Iris pigment epithelial cell (primary cell): ENCODE measurements at places on chromosomes 13 and 19.
A peak's percentile ranks its signal among the peaks of the same experiment; 100 is the strongest.

DNA sequence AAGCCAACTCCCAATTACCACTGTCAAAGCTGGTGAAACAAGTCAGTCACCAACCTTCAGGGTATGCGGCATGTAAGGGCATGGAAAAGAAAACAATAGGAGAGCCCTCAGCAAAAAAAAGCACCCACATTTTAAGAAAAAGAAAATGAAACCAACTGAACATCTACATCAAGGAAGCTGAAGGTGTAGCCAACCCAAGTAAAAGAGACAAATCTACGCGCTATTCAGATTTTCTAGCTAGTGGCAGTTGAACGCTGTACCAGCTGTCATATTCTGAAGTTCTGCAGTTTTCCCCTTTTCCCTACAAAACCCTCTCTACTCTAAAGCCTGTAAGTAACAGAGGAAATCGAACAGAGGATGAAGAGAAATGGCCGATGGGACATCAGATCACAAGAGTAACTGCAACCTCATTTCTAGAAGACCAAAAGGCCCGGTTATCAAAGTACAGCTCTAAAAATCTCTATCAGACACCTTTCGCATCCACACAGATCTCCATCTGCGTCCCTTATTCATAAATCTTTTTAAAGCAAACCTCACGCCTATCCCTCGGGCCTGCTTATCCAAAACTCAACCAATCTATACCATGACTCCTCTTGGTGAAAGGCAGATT is 1.4 kb downstream of the MYCBP2 start:
- no peak for DNase-seq

GRCh38 chr13:23557043-23557442 is 13.2 kb upstream of the TNFRSF19 start:
- no peak for DNase-seq

DNA sequence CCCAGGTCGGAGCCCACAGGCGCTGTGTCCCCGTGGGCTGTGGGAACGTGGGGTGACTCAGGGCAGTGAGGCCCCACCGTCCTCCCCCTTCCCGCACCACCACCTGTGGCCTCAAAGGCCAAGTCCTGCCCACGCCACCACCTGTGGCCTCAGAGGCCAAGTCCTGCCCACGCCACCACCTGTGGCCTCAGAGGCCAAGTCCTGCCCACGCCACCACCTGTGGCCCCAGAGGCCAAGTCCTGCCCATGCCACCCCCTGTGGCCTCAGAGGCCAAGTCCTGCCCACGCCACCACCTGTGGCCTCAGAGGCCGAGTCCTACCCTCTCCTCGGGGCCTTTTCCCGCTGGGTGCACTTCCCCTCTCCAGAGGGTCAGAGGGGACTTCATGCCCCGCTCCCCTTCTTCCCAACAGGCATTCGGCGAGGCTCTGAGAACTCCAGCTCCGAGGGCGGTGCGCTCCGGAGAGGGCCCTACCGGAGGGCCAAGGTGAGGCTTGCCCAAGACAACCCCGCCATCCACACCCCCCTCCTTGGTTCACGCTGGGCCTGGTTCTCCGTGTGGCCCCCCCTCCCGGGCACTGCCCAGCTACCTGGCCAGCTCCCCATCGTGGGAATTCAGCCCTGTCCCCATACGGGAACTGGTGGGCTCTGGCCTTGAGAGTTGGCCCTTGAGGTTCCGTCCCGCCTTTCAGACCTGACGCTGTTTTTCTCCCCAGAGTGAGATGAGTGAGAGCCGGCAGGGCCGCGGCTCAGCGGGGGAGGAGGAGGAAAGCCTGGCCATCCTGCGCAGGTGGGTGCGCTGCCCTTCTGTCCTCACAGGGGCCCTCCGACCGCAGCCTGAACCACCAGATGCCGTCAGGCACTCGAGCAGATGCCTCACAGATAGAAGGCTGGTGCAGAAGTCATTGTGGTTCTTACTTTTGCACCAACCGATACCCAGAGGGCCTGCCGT is 27.4 kb upstream of the F7 start:
- no peak for DNase-seq

DNA sequence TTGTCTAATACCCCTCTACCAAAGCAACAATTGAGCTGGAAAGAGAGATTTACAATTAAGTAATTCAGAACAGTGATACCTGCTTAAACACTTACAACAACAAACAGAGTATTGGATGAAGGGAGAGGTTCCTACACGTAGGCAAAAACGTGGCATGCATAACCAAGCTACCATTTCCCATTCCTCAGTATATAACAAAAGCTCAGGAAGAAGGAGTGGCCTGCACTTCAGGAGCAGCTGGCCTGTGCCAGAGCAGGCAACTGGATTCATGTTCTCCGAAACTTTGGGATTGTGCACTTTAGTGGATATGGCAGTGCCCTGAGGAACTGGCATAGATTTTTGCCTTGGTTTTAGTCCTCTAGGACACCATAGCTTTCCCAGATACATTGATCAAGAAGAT is 630.2 kb upstream of the PCDH9 start:
- DNase-seq: no peak

- DNase-seq: peak; percentile 50
These were observed 5.4 kb upstream of the PLAUR start for GRCh38 chr19:43675269-43675879.

DNA sequence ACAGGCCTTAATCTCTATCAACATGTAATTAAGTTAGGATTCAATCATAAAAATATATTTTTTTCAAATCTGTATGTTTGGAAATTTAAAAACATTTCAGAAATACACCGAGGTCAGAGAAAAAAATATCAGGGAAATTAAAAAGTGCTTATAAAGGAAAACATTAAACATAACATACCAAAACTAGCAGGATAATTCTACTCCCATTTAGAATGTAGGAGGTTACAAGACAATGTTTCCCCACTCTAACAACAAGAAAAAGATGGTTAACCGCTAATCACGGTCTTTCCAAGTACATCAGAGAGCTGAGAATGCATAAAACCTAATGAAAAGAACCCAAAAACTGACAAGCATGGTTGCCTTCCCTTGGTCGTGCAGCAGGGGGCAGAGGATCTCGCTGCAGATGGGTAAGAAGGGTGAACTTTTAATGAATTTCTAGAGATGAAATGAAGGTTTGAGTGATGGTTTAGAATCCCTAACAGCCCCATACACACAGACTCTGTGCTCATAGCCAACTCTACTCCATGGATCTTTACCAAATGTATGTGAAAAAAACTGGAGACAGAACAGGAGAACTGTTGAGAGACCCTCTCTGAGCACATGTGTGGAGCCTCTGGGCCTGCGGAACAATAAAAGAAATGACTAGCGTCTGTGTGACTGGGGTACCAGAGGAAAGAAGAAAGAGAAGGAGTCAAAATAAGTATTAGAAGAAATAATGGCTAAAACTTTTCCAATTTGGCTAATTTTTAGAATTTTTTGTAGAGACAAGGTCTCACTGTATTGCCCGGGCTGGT is 51.3 kb upstream of the LSM14A start:
- DNase-seq: peak; percentile 53

DNA sequence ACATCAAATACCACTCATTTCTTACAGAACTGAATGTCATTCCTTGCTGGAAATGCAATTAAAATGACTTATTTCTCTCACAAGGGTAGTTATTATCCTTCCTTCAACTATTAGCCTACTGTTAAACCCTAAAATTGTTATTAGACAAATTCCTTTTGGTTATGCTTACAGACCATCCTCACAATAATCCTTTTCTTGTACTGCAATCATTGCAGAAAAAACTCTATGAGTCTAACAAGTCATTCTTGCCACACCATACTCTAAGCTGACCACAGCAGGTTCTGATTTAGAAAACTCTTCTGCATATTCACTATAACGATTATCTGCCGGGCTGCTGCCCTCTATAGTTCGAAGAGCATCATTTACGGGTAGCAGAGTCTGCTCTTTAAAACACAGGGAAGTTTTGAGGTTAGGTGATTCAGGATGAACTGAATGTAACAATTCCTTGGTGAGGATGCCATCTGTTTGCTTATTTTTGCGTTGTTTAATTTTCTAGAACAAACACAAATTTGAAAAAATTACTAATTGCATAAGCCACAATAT is 38.2 kb downstream of the MTMR6 start:
- peak; percentile 69 for DNase-seq

DNA sequence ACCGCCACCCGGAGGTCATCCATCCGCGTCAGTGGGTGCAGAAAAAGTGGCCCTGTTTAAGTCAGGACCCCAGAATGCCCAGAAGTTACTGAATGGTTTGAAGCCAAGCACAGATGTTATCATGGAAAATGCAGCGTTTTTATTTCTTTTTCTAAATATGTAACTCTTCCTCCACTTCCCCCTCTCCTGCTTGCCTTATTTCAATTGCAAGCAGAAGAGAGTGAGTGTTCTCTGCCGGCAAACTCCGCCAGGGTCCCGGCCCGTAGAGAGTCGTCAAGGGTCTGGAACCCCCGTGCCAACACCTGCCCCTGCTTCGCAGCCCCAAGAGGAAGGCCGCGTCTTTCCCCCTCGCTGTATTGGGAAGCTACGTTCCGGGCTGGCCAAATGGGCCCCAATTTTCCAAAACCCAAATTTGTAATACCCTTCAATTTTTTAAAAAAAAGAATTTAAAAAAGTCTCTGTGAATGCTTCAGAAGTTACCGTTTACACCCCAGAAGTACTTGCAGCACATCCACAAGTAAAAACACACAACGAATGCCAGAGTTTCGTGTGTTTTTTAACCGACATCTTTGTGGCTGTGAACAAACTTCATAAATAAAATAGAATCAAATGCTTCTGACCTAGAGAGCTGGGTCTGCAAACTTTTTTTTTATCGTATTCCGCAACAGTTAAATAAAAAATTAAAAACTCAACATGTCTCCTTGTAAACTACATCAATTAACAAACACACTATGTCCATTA is 712 bp upstream of the PDX1 start:
- no peak for DNase-seq

DNA sequence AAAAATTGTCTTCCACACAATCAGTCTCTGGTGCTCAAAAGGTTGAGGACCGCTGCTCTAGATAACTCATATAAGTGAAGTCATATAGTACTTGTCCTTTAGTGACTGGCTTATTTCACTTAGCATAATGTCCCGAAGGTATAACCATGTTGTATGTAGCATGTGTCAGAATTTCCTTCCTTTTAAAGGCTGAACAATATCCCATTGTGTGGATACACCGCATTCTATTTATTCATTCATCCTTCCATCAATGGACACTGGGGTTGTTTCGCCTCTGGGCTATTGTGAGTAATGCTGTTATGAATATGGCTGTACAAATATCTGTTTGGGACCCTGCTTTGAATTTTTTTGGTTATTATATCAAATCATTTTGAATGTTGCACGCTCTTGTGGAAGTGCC is 4.6 kb upstream of the LYPD5 start:
- DNase-seq: no peak

- no peak for DNase-seq
These were observed 23.1 kb upstream of the CXCL17 start for GRCh38 chr19:42465827-42466280.

- DNase-seq: no peak
These were observed 463 bp upstream of the POMP start for GRCh38 chr13:28658539-28658795.

DNA sequence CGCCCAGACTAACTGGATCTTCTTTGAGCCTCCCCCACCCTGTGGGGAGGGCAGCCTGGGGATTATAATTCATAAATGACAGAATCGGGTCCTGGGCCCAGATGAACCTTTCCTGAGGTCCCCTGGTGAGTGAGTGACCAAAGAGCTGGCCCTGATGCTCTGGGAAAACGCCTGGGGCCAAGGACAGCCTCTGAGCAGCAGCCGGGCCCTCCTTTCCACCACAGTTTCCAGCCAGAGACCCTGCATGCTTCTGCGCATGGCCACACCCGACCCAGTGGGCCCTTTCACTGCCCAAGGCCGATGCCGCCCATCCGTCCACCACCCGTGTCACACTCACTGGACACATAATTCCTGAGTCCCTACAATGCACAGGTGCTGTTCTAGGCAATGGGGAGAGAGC is 43.6 kb upstream of the CCNE1 start:
- no peak for DNase-seq

GRCh38 chr19:40413291-40413845 is at the start of gene PRX:
TSS of gene PRX (minus strand) at chr19:40413378. CDS start at chr19:40407932, 5,446 bp downstream.
- no peak for DNase-seq

- DNase-seq: no peak
These were observed 29.1 kb upstream of the POP4 start for GRCh38 chr19:29576761-29577648.

DNA sequence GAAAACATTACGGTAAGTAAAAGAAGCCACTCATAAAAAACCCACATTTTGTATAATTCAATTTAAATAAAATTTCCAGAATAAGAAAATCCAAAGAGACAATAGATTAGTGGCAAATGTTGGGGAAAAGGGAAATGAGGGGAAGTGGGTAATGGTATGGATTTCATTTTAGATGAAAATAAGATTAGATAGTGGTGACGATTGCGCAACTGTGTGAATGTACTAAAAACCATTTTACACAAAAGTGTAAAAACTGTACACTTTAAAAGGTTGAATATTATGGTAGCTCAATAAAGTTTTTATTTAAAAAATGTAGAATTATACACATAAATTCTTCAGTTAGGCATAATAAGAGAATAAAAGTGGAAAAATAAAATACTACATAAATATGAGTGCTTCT is 3.7 kb downstream of the MBD3L1 start:
- no peak for DNase-seq

DNA sequence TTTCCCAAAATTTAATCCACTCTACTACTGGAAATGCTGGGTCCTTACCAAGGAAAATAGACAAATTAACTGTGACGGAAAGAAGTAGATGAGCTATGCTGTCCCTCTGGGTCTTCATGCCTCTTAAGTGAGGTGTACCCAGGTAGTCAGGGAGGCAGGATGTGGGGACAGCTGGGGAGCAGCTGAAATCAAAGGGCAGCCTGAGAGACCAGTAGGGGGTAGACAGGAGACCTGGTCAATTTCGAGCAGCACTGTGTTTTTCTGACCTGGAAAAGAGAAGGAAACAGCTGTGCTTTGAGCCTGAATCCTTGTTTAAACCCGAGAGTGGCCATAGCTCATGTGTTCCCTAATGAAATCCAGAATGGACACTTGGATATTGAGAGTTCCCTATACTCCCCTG is 587.3 kb downstream of the EFNB2 start:
- no peak for DNase-seq

- peak; percentile 37 for DNase-seq
These were observed 8.2 kb downstream of the REX1BD start for GRCh38 chr19:18596752-18597157.

GRCh38 chr13:26677156-26677555 is 83.4 kb downstream of the GPR12 start:
- DNase-seq: no peak

DNA sequence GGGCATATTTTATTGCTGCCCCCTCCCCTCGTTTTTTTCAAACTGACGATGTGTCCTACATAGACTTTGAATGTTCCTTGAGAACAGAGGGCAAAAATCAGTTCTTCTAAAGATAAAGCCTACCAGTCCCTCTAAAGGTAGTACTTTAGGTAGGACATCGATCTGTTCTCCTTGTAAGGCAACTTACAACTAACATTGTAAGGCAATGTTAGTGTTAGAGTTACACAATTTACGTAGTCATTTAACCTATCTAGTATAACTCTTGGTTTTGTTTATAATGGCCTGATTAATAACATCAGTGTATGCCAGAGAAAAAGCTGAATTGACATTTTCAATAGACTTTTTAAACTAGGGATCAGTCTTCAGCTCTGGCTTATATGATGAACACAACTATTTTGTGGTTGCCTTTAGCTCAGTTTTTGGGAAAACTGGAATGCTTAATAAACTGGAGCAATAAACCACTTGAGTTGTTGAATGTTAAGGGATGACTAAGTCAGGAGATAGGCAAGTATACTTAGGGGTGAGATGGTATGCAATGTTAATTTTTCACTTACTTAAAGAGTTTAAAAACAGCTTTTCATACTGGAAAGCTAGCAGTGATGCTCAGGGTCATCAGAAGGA is 2.2 kb downstream of the NDFIP2 start:
- peak; percentile 81 for DNase-seq

- no peak for DNase-seq
These were observed 30.2 kb upstream of the SACS start for GRCh38 chr13:23463661-23464060.
